Activated naive CD4-positive, alpha-beta T cell treated with anti-CD3 and anti-CD28 coated beads for 36 hours (primary cell): ENCODE measurements at places on chromosomes 4 and X.

DNA sequence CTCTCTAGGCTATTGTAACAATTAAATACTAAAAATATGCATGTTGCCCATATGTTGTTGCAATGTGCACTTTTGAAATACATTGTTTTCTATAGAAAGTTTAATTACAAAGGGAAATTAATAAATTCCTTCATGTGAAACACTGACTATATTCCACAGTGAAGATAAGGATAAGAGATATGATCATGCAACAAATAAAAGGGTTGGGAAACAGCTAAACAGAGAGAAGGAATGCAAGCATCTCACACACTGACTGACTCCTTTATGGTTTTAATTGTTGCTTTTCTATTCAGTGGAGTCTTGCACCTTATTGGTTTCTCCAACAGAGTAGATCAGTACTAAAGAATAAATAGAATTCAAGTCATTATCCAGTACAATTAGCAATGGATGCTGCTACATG lies 37.8 kb downstream of the ELOVL6 start:
- DNase-seq: no peak

GRCh38 chr4:108003982-108004515 lies 14.4 kb downstream of the HADH start:
- peak; percentile 36 for DNase-seq

GRCh38 chr4:62130637-62131036 lies 930.5 kb downstream of the ADGRL3 start:
- DNase-seq: no peak

DNA sequence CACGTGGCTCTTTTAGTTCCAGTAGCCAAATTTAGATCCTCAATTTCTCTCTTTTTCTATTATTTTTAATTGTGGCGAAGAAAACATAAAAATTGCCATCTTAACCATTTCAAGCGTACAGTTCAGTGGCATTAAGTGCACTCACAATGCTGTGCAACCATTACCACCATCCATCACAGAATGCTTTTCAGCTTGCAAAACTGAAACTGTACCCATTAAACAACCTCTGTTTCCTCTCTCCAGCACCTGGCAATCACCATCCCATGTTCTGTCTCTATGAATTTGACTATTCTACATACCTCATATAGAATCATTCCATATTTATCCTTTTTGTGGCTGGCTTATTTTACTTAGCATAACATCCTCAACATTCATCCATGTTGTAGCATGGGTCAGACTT lies 74.9 kb downstream of the METTL14 start:
- no peak for DNase-seq

DNA sequence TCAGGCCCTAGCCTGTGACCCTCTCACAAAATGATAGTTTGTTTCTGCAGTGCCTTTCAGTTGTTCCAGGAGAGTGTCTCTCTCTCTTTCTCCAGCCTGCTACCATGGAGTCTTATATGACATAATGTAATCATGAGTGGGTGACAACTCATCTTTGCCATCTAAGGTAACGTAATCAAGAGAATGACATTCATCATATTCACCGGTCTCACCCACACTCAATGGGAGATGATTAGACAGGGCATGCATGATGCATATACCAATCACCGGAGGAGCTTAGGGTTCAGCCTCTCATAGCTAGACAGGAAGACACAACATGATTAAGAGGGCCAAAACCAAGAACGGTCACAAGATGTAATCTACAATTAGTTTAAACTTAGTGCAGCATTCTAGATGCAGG lies 97.1 kb upstream of the FAM9B start:
- DNase-seq: peak; percentile 14

- DNase-seq: no peak
Measured at GRCh38 chrX:153414856-153415510, 3.7 kb downstream of the ZFP92 start.

- no peak for DNase-seq
Measured at GRCh38 chr4:37949636-37950426, 10.4 kb upstream of the PTTG2 start.

DNA sequence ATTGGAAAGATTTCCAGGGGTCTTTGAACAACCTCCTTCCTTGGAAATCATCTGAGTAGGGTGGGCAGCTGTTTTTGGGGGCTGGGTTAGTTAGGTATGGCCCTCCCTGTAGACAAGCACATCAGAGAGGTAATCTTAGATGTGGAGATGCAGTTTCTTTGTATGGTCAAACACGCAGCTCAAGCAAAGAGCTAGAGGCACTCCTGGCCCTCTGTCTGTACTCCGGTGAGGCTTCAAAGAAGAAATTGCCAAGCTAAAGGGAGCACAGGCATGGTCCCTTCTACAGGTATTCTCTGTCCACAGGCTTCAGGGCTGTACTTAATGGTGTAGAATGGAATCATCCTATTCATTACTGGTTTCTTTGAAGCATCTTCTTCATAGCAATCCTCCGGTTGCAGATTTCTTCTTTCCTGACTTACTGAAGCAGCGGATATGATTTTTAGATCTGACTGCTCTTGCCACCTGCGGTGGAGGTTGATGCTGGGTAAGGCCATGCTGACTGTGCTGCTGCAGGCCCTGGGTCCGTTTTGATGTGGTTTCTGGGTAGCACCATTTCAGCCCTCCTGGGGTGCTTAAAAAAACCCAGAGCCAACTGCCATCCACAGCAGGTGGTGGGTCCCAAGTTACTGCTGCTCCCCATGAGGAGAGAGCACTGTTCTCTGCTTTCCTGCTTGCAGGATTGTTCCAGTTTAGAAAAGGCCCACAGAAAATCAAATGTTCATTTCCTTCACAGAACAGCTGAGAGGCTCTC lies 318.9 kb upstream of the GATB start:
- peak; percentile 73 for DNase-seq

GRCh38 chr4:140053185-140053584 lies 100.8 kb downstream of the MAML3 start:
- no peak for DNase-seq

DNA sequence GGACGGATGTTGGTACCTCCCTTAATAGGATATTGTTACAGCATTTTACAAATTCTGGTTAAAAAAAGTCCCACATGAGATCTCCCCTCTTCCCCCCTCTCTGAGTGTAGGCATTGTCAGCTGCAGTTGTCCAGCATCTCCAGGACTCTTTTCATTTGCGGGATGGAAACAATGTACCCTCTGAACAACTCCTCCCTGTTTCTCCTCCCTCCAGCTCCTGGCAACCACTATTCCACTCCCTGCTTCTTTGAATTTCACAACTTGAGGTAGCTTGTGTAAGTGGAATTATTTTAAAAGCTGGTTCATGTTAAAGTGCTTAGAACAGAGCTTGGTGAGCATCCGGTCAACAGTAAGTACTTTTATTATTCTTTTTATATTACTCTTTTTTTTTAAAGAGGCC lies 69.8 kb downstream of the TBL1X start:
- no peak for DNase-seq

DNA sequence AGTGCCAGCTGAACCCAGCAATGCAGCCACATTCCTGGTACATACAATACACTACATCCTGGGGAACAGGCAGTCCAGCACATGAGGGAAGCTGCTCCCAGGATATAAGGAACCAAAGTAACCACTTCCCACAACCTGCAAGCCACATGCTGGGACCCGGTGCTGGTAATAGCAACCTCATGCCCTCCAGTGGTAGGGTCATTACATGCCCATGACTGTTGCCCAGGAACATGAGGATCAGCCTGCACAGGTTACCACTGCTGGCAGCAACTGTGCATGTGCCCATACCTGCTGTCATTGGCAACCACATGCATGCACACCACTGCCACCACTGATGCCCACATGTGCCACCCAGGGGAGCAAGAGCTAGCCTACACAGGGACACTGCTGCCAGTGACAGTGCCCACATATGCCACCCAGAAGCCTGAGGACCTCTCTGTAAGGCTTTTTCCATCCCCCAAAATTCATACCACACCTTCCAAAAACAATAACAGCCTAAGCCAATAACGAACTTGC lies 1982.5 kb downstream of the ARAP2 start:
- DNase-seq: no peak

- DNase-seq: no peak
Measured at GRCh38 chr4:20347531-20347930, 95.8 kb downstream of the SLIT2 start.

GRCh38 chr4:47690611-47691010 lies 147.3 kb downstream of the CORIN start:
- DNase-seq: no peak

DNA sequence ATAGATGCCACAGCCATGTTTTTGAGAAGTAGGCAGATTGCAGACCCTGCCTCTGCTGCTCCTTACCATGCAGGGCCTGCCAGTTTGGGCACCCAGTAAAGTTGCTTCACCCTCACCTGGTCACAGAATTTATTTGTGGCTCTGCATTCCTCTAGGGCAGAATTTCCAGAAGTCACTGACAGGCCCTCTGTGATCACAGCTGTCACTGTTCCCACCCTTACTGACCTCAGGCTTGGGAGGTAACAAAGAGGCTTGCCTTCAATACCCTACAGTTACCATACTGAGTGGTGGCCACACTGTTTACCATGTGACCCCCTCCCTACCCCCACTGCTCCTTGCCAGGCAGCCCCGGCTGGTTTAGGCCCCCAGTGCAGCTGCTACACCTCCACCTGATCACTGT lies 375.1 kb downstream of the SH3BGRL start:
- DNase-seq: no peak

DNA sequence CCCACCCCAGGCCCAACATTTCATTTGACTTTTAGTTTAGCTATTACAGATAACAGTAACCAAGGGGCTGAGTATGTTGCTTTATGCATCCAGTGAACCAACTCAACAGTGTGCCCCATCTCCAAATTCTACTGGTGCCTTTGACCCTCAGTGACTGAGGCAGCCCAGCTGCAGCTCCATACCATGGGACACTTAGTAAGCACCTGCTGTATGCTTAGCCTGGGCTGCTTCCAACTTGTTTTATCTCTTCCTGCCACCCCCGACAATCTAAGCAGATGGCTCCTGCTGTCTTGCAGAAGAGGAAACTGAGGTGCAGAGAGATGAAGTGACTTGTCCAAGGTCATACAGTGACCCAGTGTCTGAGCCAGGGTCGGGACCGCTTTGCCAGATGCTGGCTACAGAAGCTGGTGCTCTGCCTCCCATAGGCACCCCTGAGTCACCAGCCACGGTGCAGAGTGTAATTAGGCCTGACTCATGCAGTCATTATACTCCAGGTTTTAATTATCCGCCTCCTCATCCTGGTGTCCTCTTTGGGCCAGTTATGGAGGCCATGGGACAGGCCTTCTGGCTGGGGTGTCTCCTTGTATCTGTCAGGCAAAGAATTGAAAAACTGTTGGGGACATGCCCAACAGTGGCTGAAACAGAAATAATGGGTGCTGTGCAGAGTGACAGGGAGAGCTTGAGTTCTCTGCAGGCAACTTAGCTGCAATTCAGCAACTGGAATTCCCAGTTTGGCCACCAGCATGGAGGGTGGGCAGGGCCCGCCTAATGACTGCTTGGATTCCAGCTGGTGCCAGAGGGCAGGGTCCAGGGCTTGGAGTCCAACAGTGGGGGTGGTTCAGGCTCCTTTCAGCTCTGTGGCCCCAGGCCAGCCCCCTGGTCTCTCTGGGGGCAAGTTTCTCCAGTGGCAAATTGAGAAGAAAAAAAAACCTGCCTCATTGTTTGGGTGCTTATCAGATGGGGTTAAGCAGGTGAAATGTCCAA lies 8.2 kb upstream of the GPR78 start:
- DNase-seq: no peak

- DNase-seq: no peak
Measured at GRCh38 chrX:39721566-39722279, 376.0 kb downstream of the BCOR start.

DNA sequence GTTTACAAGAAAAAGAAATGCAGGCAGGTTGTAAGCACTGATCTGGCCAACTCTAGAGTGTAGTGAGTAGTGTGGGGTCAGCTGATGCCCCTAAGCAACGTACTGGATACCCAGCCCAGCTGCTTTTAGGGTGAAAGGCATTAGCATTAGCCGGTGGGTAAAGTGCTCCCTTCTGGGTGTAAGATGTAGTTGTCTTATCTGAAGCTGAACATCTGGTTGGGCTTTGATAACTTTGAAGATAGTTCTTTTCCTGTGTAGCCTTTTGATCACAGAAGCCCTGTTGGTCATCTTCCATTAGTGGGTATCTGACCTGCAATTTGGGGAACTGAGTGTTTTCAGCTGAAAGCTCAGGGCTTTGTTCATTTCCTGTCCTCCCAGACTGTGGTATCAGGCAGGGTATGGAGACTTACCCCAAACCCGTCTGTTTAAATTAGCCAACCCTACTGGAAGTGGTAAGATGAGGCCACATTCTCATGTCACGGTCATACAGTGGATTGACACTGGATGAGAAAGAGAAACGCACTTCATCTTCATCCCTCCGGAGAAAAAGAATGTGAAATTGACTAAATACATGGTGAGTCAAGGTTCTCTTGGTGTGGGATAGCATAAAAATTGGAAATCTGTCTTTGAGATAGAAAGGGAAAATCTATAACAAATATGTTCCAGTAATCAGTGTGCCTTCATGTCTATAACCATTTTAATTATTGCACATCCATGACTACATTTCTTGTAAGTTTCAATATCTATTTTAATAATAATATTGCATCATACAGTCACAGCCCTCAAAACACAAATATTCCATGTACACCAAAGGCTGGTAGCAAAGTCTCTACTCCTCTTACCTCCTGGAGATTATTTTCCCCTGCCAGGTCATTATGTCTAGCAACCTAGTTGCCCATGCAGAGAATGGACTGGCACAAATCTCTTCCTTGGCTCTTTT lies 8.7 kb downstream of the RHOH start:
- DNase-seq: peak; percentile 68

DNA sequence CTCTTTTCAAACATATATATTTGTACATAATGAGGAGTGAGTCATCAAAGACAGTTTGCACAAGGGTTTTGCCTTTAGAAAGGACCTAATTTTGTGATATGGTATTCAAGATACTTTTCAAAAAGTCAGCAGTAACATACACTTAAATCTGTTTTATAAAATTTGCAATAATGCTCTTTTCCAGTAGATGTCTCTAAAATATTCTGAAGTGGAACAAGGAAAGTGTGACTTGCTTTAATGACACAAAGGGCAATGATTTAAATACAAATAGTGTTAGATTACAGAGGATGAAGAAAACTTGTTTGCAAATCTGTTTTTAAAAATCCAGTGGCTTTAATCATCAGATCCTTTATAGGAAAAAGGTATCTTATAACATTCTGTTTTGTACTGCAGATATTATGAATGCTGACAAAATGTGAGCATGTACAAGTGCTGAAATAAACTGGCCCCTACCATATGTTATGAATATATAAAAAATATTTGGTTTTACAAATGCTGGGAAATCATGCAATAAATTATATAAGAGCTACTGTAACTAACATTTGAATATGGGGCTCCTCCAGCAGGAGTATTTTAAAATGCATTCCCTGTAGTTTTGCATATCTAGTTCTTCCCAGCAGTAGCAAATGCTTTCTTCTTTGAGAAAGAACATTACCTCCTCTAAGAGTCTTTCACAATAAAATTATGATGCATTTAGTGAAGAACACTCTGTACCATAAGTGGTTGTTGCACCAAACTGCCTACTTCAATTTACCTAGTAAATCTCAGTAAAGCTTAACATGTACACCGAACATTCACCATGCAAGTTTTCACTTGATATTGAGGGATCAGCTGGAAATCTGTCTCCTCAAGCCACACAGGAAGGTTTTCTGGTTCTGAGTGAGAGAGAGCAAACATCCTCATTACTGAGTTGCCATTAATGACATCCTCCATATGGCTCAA lies 20.2 kb downstream of the MMRN1 start:
- no peak for DNase-seq

- no peak for DNase-seq
Measured at GRCh38 chr4:94880956-94881355, 123.2 kb downstream of the BMPR1B start.

GRCh38 chr4:55756208-55756607 lies 63.4 kb upstream of the EXOC1L start:
- DNase-seq: no peak
